Fibroblast of lung (primary cell): ENCODE measurements at places on chromosomes 3 and 15. TPM values are rescaled to one million over a fixed set of nuclear protein-coding genes. Genes with fewer than 3 reads are reported as not detected.

- DNase-seq: no peak
- no peaks in the 10 kb centered on the region for H3K36me3 ChIP-seq
- peaks cover 3% of the 10 kb centered on the region for H3K4me1 ChIP-seq
- no peak overlapping the region for H3K4me3 ChIP-seq
- no peaks in the 10 kb centered on the region for H3K27me3 ChIP-seq
- H3K27ac ChIP-seq: no peak overlapping the region
Observed at GRCh38 chr3:123271466-123272159, 69.9 kb downstream of the SEC22A start.

GRCh38 chr15:78923015-78923414 lies 21.8 kb downstream of the CTSH start:
- no peak for DNase-seq
- no peak overlapping the region for H3K27ac ChIP-seq
- no peaks in the 10 kb centered on the region for H3K4me1 ChIP-seq
- H3K27me3 ChIP-seq: no peaks in the 10 kb centered on the region
- H3K36me3 ChIP-seq: peaks cover 15% of the 10 kb centered on the region
- H3K4me3 ChIP-seq: no peak overlapping the region

DNA sequence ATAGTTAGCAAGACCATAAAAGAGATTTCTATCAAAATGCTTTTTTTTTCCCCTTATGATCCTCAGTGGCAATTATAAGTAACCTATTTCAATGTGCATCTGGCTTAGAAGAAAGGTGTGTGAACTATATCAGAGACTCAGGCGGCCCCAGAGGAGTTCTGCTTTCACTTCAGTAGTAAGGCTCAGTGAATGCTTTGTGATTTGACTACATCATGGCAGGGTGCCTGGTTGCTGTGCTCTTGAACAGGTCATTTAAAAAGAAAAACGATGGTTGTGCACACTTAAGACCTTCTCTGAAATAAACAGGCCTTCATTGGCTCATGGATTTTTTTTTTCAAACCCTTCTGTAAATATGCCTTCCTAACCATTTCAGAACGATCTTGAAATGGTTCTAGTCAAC lies 400.4 kb upstream of the RARB start:
- H3K36me3 ChIP-seq: no peaks in the 10 kb centered on the region
- no peak overlapping the region for H3K4me3 ChIP-seq
- H3K27ac ChIP-seq: no peak overlapping the region
- H3K4me1 ChIP-seq: no peaks in the 10 kb centered on the region

DNA sequence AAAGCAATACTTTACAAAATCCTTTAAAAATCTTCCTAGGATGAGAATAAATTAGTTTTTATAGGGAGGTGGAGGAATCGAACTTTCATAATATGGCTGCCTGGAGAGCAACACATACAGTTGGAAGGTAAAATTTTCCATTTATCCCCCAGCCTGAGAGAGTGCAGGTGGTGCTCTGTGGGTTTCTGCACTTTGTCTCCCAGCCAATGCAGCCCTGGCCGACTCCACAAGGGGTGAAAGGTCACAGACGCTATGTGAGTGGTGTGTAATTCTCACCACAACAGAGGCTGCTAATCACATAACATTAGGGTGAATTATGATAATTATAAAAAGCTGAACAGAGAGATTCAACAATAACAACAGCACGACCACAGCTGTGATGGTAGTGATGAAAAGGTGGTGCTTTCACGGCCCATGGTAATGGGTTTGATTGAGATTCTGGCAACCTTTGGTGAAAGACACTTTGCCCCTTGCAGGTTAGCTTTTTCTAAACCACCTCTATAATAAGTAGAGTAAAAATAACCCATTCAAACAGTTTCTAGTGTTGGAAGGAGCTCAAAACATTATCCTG lies 30.1 kb upstream of the NANOGP8 start:
- no peaks in the 10 kb centered on the region for H3K36me3 ChIP-seq
- DNase-seq: peak; percentile 82
- H3K27me3 ChIP-seq: no peaks in the 10 kb centered on the region
- H3K27ac ChIP-seq: no peak overlapping the region
- H3K4me3 ChIP-seq: no peak overlapping the region

DNA sequence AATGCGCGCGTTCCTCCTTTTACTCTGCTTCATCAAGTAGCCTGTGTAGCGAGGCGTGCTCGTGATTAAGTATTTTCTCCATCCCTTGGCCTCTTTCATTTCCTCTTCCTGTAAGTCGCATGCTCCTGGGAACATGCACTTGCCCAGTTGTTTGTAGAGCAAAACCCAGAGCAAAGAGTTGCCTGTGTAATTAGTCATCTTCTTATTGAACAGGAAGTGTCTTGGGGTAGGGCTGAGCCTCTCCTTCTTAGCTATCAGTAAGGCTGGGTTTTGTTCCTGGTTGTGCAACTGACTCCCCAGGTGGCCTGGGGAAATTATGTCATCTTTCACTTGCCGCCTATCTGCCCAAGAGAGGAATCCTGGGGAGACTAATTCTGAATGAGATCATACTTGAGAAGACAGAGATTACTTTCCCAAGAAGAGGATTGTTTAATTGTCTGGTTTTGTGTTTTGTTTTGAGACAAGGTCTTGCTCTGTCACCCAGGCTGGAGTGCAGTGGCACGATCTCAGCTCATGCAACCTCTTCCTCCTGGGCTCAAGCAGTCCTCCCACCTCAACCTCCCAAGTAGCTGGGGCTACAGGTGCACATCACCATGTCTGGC lies 14.9 kb downstream of the LIPH start:
- no peak overlapping the region for H3K4me3 ChIP-seq
- peaks cover 3% of the 10 kb centered on the region for H3K27me3 ChIP-seq
- H3K36me3 ChIP-seq: no peaks in the 10 kb centered on the region
- H3K27ac ChIP-seq: no peak overlapping the region
- H3K4me1 ChIP-seq: peaks cover 3% of the 10 kb centered on the region

GRCh38 chr3:127420829-127421228 lies 133.0 kb upstream of the PRR20G start:
- H3K27me3 ChIP-seq: peaks cover 14% of the 10 kb centered on the region
- H3K4me1 ChIP-seq: no peaks in the 10 kb centered on the region
- no peaks in the 10 kb centered on the region for H3K36me3 ChIP-seq
- H3K27ac ChIP-seq: no peak overlapping the region
- no peak overlapping the region for H3K4me3 ChIP-seq

- peak; percentile 23 for DNase-seq
- peaks cover 2% of the 10 kb centered on the region for H3K36me3 ChIP-seq
- peaks cover 3% of the 10 kb centered on the region for H3K4me1 ChIP-seq
- no peak overlapping the region for H3K4me3 ChIP-seq
- no peaks in the 10 kb centered on the region for H3K27me3 ChIP-seq
Observed at GRCh38 chr3:61612211-61613194, 51.1 kb downstream of the PTPRG start.

- peak overlapping the region; percentile 66 for H3K4me3 ChIP-seq
- no peaks in the 10 kb centered on the region for H3K27me3 ChIP-seq
- no peaks in the 10 kb centered on the region for H3K36me3 ChIP-seq
Observed at GRCh38 chr3:64685331-64685799, 2.4 kb downstream of the ADAMTS9 start.

DNA sequence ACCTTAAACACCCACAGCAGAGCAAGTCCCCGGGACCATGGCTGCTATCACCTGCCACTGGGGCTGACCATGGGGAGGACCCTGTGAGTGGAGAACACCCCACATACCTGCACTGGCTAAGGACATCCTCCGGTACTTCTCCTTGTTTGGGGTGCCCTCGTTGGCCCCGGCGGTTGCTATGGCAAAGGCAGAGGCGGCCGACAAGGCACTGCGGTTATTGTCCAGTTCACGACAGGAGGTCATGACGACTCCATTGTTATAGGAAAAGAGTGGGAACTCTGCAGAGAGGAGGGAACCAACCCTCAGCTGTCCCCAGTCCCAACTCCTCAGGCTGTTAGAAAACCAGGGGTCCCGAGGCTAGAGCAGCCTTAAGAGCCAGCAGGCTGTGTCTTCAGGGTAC lies 54.8 kb upstream of the CTSH start:
- peaks cover 6% of the 10 kb centered on the region for H3K4me1 ChIP-seq
- no peak for DNase-seq
- no peak overlapping the region for H3K27ac ChIP-seq
- no peak overlapping the region for H3K4me3 ChIP-seq
- no peaks in the 10 kb centered on the region for H3K36me3 ChIP-seq

ADIPOQ gene
- total RNA-seq: not detected in 2 replicates

CCDC39 gene
- under 0.01 TPM in 2 replicates for total RNA-seq

CHRM5 gene
- not detected in 2 replicates for total RNA-seq

FGF12 gene
- total RNA-seq: 0.17 TPM in 1 of 2 replicates, not detected in the other
